ENCODE measurements at places on chromosomes 7 and 10. TPM values are rescaled to one million over a fixed set of nuclear protein-coding genes. Genes with fewer than 3 reads are reported as not detected.

Gene UBE2D4
- 19.6 TPM for total RNA-seq

Gene SLC26A4
- total RNA-seq = 0.05 TPM

Gene PRLHR
- total RNA-seq = not detected

DNA sequence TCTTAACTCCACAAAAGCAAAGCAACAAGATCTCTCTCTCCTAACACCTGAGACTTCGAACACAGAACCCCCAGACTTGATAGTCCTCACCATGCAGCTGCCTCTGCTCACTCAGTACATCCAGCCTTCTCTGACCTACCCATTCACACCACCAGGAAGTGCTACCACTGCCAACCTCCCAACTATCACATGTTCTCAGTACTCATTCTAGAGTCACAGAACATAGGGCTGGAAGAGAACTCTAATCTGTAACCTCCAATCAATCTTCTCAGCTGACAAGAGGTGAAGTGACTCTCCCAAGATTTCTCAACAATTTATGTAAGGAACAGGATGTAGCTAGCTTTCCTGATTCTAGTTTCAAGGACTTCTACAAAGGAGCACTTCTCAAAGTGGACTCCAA lies 3.8 kb downstream of the NUDCD3 start:
- no peak for DNase-seq

GRCh38 chr7:40733114-40733513 lies 598.3 kb downstream of the SUGCT start:
- DNase-seq = no peak

- no peak for DNase-seq
Measured at GRCh38 chr7:114412548-114412947, 2.1 kb upstream of the FOXP2 start.

- no peak for DNase-seq
Measured at GRCh38 chr10:45997994-45998763, 25.9 kb downstream of the TIMM23 start.
